ENCODE measurements at places on chromosomes 2 and 18.

GRCh38 chr2:231376857-231377256, 18.7 kb upstream of the B3GNT7 start:
- DNase-seq = no peak

GRCh38 chr2:200443376-200443775, 66.5 kb downstream of the KCTD18 start:
- no peak for DNase-seq

GRCh38 chr18:6650127-6650507, 79.4 kb upstream of the ARHGAP28 start:
- DNase-seq = no peak

DNA sequence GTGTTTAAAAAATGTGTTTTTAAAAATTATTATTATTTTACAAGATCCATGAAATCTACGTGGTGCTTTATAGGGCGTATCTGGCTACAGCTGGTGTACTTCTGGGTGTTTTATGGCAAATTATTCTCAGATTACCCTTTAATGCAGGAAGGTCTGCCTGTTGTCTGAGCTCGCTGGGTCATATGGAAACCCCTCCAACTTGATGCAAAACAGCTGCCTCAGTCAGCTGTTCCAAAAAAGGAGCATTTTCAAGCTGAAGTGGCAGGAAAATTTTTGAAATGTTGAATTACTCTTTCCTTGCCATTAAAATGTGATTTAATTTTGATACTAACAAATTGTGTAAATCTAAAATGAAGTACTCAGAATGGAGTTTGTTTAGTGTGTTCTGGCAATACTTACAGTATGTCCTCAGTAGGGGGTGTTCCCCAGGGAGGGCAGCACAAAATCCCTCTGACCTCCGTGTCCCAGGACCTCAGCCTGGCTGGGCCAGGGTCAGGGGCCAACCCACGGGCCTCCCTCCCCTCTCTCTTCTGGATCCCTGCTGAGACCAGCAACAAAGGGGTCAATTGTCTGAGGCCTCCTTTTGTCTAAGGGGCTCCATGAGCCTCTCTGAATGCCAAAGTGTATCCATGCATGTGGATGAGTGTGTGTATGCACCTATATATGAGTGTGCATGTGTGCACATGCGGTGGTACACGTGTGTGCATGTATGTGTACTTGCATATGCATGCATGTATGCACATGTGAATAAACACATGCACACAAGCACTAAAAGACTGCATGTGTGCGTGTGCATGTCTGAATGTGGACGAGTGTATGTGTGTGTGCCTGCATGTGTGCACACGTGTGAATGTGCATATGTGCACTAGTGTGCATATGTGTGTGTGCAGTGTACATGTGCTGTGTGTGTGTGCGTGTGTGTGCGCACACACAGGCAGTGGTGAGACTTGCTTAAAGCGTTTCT, 105.4 kb downstream of the ACOXL start:
- no peak for DNase-seq

DNA sequence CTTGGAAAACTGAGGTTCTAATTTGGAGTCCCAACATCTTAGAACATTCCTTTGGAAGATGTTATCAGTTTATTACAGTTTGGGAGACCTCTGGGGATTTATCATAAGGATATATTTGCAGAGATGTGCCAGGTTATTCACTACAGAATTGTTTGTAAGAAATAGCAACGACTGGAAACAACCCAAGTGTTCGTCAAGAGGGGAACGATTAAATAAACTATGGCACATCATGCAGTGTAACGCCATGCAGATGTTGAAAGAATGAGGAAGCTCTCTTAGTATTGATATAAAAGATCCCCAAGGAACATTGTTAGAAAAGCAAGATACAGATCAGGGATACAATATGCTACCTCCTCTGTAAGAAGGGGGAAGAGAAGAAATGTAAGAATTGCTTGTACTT, 210.6 kb downstream of the TMEM247 start:
- no peak for DNase-seq

DNA sequence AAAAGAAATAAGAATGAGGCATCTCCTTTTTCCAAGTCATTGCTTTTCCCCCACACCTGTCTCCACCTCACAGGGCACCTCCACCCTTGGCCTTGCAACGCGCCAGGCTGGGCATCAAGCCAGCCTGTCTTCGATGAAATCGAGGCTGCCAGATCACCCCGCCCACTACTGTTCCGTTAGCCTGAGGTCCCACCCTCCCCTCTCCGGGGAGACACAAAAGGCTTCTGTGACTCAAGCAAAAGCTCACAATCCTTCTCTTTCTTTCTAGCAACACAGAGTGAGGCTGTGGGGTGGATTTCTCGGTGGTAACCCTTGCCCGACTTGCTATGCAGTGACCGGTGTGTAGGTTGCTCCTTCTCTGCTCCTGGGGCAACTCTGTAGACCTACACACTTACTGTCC, 9.9 kb downstream of the TNP1 start:
- no peak for DNase-seq

GRCh38 chr2:178205853-178206521, 11.7 kb downstream of the OSBPL6 start:
- DNase-seq = no peak

- no peak for DNase-seq
These were observed 210.3 kb downstream of the CYP26B1 start for GRCh38 chr2:71937396-71937795.

DNA sequence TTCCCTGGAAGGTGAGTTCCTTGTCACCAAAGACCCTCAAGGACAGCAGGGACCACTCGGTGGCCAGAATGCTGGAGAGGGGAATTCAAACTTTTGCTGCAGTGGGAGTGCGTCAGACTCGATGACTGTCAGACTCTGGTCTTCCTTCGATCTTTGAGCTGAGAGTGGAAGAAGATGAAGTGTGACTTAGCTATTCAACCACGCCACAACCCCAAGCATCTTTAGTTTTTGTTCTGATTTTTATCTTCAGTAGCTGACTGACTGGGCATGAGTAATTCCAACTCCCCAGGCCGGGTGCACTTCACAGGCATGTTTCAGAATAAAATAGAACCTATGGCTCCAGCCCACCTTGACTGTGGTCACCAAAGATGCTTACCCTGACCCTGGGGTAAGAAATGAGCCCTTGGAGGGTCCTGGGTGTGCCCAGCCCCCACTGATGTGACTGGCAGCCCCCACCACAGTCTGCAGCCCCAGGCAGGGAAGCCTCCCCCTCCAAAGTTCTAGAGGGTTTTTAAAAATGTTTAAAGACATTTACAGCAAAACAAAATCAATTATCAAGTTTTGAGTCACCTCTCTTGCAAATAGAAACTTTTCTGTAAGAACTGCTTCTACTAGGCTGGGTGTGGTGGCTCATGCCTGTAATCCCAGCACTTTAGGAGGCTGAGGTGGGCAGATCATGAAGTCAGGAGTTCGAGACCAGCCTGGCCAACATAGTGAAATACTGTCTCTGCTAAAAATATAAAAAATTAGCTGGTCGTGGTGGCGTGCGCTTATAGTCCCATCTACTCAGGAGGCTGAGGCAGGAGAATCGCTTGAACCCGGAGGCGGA, 24.9 kb upstream of the YWHAQ start:
- no peak for DNase-seq

GRCh38 chr2:44651974-44652373, 289.5 kb upstream of the SIX3 start:
- DNase-seq = no peak

- DNase-seq = no peak
These were observed 218.4 kb downstream of the ACTR3 start for GRCh38 chr2:114108249-114108648.

DNA sequence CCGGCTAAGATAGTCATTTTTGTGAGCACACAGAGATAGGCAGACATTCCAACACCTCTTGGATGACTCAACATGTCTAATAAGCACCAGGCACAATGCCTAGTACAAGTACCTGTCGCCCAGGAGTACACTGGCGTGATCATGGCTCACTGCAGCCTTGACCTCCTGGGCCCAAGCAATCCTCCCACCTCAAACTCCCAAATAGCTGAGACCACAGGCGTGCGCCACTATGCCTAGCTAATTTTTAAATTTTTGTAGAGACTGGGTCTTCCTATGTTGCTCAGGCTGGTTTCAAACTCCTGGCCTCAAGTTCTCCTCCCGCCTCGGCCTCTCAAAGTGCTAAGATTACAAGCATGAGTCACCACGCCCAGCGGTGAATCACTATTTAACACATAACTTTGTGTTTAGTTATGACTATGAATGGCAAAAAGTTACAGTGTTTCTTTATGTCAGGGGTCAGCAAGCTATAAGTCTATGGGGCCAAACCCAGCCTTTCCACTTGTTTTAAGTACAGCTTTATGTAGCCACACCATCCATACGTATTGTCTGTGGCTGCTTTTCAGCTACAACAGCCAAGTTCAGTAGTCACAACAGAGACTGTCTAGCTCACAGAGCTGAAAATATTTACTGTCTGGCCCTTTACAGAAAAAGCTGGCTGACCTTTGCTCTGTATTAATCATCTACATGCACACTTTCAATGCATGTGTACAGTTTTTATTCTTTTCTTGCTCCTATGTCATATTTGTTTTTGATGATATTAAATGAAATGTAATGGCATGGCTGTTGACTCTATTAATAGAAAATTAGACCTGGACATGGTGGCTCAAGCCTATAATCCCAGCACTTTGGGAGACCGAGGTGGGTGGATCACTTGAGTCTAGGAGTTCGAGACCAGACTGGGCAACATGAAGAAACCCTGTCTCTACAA, 18.7 kb downstream of the ORC2 start:
- DNase-seq = no peak

DNA sequence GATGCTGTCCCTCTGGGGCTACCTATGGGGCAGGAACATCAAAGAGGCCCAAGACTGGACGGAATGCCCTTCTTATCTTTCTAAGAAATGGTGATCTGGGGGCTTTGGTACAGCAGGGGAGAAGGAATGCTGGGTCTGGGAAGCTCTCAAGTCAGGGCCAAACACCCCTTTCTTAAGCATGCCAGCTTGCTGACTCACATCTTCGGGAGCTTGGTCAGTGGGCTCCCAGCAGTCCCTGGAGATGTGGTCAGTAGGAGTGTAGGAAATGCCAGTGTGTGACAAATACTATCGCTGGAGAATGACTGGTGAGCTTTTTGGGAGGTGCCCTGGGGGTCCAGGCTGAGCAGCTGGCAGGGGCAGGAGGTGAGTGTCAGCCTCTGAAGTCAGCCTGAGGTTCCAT, 105.0 kb upstream of the CDC42EP3 start:
- no peak for DNase-seq

DNA sequence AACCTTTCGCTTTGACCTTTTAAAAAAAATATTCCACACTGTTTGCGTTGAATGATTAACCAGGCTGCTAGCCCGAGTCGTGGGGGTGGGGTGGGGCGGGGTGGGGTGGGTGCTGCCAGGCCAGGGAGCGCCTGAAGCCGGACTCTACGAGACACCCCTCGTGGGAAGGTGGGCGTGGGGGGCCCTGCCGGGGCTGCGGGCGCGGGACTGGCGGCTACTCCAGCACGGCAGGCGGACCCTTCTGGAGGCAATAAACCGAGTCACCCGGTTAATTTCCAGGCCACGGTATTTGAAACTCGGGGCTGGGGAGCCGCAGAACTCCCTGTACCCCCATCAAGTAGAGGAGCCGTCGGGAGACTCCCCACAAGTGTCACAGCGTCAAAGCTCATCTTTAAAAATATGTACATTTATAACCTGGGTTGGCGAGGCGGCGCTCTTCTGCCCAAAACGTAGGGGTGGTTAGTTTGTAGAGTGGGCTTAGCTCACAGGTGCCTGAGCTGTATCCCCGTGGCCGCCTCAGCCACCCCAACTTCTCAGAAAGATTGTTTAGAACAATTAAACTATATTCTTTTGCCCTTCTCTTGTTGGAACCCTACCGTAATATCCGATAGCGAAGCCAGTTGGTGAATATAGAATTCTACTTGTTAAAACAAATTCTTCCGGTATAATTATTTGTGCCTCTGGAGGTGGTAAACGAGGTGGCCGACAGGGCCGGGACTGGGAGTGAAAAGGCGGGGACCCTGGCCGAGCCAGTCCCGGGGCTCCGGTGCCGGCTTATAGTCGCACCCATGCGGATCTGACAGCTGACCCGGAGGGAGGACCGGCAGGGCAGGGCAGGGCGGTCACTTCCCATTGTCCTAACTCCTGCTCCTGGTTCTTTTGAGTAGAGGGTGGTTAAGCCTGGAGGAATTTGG, 1.4 kb downstream of the B3GNT2 start:
- no peak for DNase-seq

- DNase-seq = no peak
These were observed 20.1 kb downstream of the INPP5D start for GRCh38 chr2:233079953-233080835.

- no peak for DNase-seq
These were observed 81.1 kb upstream of the AFF3 start for GRCh38 chr2:100223502-100223901.

DNA sequence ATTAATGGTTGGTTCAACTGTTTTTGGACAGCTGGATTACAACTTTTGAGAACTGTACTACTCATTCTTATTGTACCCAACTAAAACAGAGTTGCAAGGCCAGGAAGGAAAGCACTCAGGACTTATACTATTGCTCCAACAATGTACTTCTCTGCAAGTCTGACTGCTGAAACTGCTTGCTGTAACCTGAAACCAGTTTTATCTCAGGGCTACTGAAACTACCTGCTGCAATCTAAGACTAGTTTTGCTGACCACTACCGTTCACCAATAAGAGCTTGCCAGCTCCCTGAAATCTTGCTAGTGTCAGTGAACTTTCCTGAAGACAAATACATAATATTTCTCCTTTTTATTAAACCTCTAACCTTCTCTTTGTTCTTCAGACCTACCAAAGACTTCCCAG, 157.3 kb downstream of the CDCA7 start:
- no peak for DNase-seq

DNA sequence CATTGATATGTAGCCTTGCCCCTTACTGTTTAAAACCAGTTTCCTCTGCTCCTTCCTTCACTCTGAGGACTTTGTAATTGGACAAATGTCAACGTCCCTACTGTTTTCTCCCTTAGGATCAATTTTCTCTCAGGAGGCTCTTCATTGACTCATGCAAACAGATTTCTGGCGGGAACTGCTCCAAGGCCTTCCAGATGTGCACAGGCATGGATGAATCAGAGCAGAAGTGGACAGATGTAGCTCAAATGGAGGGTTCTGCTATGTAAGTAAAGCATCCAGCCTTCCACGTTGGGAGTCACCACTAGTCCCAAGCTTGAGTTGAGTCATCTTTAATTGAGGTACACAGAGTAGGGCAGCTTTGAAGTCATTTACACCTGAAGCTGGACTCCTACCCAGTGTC, 34.1 kb upstream of the ZDBF2 start:
- DNase-seq = no peak

- no peak for DNase-seq
These were observed 38.3 kb downstream of the GCG start for GRCh38 chr2:162113776-162114168.
